GM04503 (cell line): ENCODE measurements at places on chromosomes 4 and X.

DNA sequence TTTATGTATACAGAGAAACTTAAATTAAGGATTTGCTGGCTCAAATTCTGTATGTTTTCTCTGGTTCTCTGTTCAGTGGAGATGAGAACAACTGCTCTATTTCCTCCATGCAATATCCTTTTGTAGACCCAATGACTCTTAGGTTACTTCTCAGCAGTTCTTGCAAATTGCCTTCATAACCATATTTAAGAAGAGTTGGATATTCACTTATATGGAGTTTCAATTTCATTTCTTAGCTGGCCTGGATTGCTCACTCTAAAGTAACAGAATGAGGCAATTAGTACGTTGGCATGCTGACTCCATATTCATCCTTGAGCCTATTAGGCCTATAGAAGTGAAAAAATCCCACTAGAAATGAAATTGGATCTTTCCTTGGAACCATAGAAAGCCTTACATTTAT lies 93.6 kb downstream of the DOCK11 start:
- no peak for DNase-seq

GRCh38 chr4:169089004-169089403 lies 78.9 kb upstream of the CBR4 start:
- no peak for DNase-seq

DNA sequence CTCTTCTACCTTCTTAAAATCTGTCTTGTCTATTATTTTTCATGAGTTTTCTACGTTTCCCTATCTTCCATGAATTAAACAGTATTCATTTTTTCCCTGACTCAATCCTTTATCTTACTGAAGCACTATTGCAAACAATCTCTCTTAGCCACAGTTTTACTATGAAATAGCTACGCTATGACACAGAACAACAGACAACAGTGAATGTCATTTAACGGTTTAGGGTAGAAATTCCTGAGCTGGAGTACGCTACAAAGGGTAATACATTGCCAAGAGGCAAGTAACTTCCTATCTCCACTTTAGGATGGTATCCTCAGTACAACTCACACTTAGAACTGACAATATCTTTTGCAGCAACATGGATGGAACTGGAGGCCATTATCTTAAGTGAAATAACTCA lies 552.6 kb downstream of the INPP4B start:
- DNase-seq: no peak

GRCh38 chr4:169079942-169080827 lies 70.1 kb upstream of the CBR4 start:
- no peak for DNase-seq

GRCh38 chrX:110491846-110492620 lies 133.4 kb downstream of the RTL9 start:
- DNase-seq: no peak

GRCh38 chr4:75922588-75922987 lies 18.2 kb downstream of the NAAA start:
- no peak for DNase-seq

GRCh38 chr4:59570860-59571476 lies 1629.2 kb upstream of the ADGRL3 start:
- DNase-seq: no peak

DNA sequence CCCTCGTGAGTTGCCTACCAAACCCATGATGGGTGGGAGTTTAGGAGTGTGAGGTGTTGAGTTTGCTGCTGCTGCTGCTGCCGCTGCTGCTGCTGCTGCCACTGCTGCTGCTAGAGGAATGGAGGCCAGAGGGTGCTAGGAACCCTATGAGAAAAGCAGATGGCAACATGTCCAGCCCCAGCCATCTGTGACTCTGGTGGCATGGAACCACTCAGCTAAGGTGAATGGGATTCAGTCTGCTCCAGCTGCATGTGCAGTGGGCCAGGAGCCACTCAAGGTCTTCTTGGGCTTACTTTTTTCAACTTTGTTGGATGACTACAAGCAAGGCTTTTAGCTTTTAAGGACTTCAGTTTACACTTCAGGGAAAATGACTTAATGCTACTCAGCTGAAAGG lies 103.8 kb downstream of the RTL5 start:
- no peak for DNase-seq

DNA sequence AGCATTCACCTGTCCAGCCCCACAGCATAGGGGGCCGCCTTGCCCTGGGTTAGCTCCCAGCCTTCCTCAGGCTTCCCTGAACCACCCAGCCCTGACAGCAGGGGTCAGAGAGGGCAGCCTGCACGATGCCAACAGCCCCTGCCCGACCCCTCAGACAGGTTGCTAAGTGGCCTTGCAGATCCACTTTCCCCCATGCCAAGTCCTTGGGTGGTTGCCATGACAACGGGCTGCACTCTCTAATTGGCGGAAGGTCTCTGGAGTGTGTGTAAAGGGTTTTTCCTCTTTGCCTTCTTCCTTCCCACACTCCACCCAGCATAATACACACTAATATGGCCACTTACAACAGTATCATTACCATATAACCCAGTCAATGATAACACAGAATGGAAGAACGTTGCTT lies 99.6 kb upstream of the AFAP1 start:
- no peak for DNase-seq

GRCh38 chr4:71711985-71712348 lies 71.9 kb downstream of the GC start:
- no peak for DNase-seq

DNA sequence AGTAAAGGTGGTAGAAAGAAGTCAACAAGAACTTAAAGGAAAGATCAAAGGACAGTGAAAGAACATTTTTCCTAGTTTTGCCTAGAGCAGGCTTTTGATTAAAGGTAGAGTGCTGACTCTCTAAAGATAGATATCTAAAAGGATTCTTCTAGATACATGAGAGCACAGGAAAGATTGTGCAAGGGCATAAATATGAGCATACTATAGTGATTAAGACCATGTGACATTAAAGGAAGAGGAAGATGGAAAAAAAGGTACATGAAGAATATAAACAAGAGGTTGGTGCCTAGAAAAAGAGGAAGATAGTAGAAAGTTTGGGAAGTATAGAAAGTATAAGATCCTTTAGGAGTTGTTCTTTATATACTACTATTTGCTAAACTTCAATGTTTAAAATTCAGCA lies 26.1 kb upstream of the TET2 start:
- no peak for DNase-seq

DNA sequence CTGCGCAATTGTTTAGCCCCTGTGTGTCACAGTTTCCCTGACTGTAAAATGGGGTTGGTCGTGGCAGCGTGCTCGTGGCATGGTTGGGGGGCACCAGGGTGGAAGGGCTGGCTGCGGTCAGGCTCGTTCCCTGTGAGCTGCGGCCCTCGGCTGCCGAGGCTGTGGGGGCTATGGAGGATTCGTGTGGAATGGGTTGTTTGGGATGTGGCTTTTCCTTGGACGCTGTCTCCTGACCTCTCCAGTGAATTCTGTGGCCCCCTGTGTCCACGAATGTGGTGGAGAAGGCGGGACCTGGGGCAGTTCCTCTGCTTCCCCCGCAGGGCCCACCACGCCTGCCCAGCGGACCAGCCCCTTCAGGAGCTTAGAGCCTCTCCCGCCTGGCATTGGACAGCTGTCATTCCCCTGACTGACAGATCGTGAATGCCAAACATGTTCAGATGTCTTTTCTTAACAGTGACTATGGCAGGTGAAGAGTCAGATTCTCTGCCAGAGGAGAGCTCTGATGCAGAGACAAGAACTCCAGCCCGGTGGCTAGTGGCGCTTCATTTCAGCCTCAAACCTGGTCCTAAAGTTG lies 17.2 kb upstream of the HGFAC start:
- DNase-seq: no peak

GRCh38 chrX:133415276-133416105 lies at the start of gene GPC4:
Gene GPC4 (minus strand): TSS chrX:133415489. CDS start chrX:133414965, 524 bp downstream.
- no peak for DNase-seq
